ENCODE measurements at places on chromosomes 13 and 19.

- no peak for DNase-seq
Measured at GRCh38 chr13:48978942-48979601, 3.4 kb downstream of the FNDC3A start.

DNA sequence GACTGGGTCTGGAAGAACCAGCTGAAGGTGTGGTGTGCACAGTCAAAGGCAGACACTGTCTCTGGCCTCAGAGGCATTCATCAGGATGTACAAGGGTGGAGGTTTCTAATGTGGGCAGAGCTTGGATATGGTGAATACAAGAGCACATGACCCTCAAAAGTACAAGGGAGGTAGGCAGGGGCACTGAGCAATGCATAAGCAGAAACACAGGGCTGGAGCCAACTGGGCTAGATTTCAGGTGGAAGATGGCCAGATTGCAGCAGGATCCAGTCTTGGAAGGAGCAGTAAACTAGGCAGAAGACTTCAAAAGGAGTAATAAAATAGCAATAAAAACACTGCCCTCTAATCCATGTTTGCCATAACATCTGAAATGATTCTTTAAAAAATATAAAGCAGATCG is 417.1 kb downstream of the OLFM4 start:
- DNase-seq, result no peak

DNA sequence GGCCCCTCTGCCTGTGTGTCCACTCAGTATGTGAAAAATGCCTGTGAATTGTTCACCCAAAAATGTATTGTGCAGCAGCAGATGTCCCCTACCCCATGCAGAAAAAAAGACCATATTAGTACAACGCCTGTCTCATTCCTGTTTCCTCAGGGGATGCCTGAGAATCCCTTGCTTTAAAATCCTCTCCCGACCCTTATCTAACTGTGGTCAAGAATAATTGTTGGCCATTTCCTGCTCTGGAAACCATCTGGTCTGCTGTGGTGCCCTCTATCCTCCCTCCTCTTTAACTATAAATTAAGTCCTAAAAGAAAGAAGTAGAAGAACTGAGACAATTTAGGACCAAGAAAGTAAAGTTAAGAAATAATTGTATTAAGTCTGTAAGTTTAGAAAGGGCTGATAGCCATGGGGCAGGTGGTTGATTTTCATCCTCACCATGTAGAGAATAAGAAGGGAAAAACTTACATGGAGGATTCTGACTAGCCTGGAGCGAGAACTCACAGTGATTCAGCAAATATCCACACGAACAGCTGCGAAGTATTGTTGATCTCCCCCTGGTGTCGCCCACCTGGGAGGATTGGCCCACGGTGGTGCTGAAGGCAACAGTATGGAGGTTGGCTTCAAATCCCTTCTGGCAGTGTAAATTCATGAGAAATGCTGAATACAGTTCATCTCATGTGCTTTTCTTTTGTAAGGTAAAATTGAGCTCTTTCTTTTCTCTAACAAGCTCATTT is 85.6 kb downstream of the COL4A2 start:
- no peak for DNase-seq

DNA sequence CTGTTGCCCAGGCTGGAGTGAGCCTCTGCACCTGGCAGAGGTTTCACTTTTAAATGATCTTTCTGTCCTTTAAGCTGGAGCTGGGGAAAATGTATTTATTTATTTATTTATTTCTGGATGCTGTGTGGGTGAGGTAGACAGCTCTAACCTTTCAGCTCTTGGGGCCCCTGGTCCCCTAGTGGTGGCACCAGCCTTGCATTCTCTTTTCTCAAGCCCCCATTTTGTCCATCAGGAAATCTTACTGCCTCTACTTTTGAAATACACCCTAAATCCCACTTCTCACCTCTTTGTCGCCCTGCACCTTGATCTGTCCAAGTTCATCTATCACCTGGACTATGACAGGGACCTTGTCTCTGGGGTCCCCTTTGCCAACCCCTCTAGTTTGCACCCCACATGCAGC is 2.1 kb upstream of the B9D2 start:
- DNase-seq, result no peak

DNA sequence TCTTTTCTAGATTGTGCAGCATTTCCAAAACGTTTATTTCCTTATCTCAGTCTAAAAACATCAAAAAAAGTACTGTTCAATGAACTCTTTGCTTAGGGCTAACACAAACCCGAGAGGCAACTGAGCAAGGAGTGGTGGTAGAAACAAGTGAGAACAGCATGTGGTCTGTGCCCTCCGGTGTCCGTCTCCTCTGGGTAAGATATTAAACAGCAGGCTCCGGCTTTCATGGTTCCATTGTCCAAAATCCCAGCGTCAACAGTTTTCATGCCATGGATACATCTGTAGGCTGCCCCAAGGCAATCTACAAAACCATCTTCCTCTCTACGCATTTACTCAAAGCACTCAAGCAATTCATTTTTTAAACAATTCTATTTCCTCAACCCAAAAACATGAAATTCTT is 22.8 kb downstream of the DCLK1 start:
- no peak for DNase-seq

- DNase-seq, result peak; percentile 50
Measured at GRCh38 chr19:52453324-52454094, at the start of gene ZNF578. ZNF578 (plus strand) TSS chr19:52453553; CDS start chr19:52501846, 48,293 bp downstream.

DNA sequence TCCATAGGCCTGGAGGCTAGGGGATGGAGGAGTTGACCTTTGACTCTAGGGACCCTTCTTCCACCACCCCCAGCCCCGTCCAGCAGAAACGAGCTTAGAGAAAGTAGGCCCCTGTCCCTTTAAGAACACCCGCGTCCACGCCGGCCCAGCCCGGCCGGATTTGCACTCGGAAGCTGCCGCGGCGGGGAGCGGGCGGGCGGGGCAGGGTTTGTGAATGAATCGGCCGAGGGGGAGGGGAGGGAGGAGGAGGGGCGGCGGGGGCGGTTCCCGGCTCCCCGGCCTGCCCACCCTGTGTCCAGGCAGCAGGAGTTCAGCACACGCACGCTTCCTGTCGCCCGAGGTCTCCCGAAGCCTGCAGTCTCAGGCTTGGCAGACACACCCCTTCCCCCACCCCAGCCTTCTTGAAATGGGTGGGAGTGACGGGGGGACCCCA is 1.5 kb downstream of the UNC13A start:
- no peak for DNase-seq

Data from activated CD8-positive, alpha-beta memory T cell treated with anti-CD3 and anti-CD28 coated beads for 4 hours (primary cell).